ENCODE measurements at places on chromosomes 5 and 9.

- DNase-seq = no peak
These were observed 9.8 kb downstream of the ARAP3 start for GRCh38 chr5:141672071-141672840.

GRCh38 chr5:88693071-88693932, 189.7 kb downstream of the MEF2C start:
- DNase-seq = no peak

DNA sequence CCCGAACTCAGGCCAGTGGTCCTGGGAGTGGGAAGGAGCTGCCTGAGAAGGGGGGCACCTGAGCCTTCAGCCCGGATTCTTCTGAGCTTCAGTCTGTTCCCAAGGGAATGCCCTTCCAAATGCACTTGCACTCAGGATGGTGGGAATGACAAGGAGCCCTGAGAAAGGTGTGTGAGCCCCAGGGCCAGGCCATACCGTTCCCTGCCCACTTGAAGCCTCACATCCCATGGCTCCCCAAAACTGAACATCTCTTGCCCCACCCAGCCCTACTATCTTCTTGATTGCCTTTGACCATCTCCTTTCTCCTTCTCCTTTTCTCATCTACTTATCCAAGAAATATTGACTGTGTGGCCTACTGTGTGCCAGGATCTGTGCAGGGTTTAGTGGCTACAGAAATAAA, 84.4 kb upstream of the HSPA9 start:
- no peak for DNase-seq

GRCh38 chr9:133517711-133518110, 7.0 kb downstream of the MYMK start:
- no peak for DNase-seq

DNA sequence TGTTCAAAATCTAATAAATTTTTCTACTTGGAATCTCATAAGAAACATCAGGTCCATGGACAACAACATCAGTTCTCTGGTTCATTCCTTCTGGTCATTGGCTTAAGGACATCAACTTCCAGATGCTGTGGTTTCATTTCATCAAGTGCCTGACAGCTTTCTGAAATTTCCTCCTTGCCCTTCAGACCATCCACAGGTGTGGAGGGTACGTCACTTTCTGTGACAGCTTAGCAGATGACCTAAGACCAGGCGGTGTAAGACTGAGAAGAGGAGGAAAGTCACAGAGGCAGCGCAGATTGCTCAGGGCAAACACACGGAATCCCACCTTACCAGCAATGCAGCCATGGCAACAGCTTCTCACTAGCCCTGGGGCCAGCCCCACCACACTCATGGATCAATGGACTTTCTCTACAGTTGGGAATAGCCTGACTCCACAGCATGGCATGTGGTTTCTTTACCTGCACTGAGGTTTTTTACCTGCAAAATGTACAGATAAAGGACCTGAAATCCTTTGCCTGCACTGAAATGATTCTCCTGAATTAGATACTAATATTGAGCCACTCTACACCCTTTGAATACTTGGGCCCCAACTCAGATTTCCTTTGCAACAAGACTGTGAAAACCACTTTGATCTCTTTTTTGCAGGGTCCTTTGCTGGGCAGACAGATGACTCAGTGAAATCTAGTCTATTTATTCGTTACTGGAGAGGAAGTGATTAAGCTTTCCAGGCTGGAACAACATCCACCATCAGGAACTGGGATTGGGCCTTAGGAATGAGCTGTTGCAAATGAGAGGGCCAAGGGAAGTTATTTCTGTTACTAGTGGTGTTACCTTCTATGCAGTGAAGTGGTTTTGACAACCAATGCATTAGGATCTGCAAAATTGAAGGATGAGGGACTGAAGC, 26.9 kb downstream of the TICAM2 start:
- DNase-seq = no peak

DNA sequence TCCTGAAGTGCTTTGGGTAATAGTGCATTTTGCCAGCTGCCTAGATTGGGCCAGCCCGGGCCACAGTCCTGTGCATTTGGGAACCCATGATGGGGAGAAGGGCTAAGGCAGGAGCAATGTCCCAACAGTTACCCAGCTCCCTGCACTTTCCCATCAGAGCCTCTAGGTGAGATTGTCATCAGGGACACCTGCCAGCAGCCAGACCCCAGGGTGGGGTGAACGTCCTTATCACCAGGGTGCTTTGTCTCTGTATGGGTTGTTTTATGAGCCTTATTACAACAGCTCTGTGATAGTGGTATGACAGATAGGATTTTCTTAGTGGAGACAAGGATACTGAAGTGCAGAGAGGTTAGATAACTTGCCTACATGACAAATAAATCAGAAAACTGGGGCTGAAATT, 365.7 kb downstream of the OSTF1 start:
- no peak for DNase-seq

GRCh38 chr5:81778642-81779041, 27.7 kb upstream of the SSBP2 start:
- no peak for DNase-seq

GRCh38 chr9:16544842-16545241, 325.6 kb downstream of the BNC2 start:
- DNase-seq = no peak

DNA sequence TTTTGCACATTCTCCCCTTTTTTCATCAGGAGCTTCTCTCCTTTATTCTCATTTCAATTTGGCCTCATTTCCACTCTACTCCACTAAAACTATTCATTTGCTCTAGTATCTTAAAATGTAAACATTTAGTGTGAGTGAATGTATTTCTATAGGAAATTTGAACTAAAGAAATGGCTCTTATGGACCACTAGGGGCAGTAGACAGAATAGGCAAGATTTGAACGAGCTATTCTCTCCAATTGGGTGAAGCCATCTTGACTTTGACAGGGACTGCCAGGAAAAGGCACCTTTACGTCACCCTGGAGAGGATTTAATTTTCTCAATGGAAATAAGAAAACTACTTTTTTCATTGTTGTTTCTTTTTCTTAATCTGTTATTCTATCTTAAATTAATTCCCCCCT, 666.3 kb downstream of the DNAH5 start:
- DNase-seq = no peak

GRCh38 chr9:136901516-136902258, 15.4 kb downstream of the TRAF2 start:
- peak; percentile 52 for DNase-seq

DNA sequence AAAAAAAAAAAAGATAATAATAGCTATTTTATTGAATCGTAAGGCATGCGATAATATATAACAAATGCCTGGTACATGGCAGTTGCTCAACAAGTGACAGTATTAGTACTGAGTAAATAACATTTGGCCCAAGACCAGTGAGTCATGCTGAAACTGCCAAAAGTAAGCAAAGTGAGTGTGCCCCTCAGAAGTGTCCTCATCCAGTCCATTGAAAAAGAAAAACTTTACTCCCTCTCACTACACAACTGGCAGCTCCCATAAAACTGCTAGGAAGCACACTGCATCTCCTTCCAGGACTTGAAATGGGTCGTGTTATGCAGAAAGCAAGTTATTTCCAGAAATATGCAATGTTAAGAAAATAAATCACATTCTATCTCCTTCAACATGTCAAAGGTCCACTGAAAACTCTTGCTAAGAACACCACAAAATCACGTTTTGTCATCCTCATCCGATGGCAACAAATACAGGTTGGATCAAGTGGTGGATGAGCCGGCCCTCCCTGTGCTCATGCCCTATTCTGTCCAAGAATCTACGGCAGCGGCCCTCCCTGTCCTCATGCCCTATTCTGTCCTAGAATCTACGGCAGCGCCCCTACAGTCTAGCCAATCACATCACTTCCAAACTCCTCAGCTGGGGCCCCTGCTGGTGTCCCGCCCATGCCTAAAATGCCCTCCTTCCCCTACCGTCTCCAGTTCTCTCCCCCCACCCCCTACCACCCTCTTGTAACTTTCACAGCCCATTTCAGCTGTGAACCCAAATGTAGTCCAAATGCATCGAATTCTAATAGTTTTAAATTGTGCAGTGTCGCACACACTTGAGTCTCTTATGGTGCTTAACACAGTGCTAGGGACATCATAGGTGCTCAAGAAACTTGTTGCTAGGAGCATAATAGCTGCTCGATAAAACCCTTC, 12.5 kb downstream of the PTCH1 start:
- no peak for DNase-seq

DNA sequence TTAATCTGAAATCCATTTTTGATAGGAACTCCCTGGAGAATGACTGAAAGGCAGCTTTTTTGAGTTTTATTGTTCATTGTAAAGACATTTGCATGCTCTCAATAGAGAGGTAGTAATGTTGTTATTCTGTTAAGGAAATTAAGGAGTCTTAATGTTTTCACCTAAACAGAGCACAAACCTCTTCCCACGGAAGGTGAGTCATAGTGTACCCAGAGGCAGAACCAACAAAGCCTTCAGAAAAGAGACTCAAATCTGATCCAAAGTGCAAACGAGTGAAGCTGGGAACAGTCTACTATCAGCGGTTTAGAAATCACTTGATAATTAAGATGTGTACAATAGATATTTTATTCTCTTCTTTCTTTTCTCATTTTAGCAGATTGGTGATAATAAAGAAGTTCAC, 470.5 kb downstream of the PLK2 start:
- no peak for DNase-seq

DNA sequence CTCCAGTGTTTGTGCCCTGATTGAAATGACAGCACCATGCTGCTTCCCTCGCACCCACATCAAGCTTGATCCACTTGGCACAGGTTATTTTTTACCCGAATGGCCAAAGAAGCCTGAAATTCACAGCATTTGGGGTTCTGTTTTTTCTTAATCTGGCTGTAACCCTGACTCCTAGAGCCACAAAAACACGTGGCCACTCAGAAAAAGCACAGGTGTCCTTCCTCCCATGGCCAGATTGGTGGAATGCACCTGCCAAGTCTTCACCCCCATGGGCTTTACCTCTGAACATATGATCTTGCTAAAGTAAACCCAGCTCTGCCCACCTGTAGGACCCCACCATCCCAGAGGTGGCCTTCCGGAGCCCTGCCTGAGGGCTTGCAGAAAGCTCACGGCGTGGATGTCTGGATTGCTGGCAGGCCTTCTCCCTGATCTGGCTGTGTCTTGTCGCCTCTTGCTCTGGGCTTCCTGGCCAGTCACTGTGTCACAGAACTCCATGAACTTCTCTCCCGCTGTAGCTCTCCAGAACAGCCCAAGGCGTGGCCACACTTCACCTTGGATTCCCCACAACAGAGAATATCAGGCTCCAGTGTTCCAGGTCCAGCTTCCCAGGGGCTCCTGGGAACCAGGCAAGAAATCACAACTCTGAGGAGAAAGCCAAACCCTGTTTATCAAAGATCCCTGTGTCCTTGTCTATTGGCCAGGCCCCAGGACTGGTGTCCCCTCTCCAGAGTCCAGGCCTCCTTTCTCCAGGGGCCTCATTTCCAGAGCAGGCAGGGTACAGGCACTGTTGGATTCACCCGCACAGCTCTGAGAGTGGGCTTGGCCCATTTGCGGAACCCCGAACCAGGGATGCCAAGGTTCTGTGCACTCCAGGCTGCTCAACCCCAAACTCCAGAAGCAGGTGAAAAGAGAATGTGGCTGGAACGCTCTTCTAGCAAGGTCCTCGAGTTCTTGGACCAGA, 272.5 kb downstream of the SYK start:
- DNase-seq = no peak

DNA sequence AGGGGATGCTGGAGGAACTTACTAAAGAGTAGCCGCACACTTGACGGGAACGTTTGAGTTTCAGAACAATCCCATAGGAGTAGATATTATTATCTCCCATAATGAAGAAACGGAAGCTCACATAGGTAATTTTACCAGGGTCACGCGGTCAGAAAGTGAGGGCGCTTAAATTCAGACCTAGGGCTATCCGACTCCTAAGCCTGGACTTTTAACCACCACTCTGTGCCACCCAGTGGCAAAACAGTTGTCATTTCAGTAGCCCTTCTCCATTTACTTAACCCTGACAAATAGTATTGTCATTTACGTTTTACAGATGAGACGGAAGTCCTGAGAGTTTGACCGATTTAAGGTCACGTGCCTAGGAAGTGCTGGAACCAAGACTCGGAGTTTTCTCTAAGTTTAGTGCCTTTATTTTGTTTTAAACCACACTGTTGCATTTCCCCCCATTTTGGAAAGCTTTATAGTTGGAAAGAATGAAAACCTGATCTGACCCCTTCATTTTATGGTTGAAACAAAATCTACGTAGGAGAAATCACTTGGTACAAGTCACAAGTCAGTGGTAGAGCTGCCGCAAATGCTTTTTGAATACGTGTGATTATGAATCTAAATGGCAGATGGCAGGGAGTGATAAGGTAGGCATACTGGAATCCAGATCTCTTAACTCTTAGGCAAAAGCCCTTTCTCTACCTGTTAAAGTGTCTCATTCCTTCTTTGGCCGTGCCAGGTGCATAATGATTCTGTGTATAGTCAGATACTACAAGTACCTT, 650 bp downstream of the MRRF start:
- DNase-seq = no peak

DNA sequence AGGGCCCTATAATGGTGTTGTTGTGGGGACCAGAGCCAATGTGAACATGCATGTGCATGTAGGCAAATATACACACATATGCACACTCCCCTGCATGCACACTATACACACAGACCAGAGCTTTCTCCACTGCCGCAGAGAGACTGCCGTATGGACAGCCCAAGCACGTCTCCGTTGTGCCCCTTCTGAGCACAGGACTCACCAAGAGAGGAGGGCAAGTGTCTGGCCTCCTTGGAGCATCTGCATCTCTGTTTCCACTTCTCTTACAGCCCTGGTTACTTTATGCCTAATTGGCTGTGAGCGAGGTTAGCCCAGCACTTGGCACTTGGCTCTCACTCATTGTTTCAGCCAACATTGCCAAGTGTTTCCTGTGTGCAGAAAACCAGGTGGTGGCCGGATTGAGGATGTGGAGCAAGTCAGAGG, 30.4 kb downstream of the CSF2 start:
- DNase-seq = no peak

GRCh38 chr5:122183098-122183787, 53.9 kb downstream of the ZNF474 start:
- DNase-seq = no peak

- DNase-seq = no peak
These were observed 68.6 kb upstream of the STARD4 start for GRCh38 chr5:111580956-111581355.
